ENCODE measurements at places on chromosomes 11 and 22. TPM values are rescaled to one million over a fixed set of nuclear protein-coding genes. Genes with fewer than 3 reads are reported as not detected.

The PRODH gene
- total RNA-seq: 8.4 TPM

The ANGPTL5 gene
- total RNA-seq: not detected

GRCh38 chr11:117371453-117371852, 43.8 kb downstream of the CEP164 start:
- no peaks in the 10 kb centered on the region for H3K27me3 ChIP-seq
- peaks cover 81% of the 10 kb centered on the region for H3K36me3 ChIP-seq
- H3K4me1 ChIP-seq: no peaks in the 10 kb centered on the region
- H3K27ac ChIP-seq: no peak overlapping the region

The HTR3B gene
- total RNA-seq: not detected

GRCh38 chr11:106463154-106463553, 385.7 kb downstream of the AASDHPPT start:
- no peaks in the 10 kb centered on the region for H3K27me3 ChIP-seq
- no peak overlapping the region for H3K4me3 ChIP-seq
- peaks cover 4% of the 10 kb centered on the region for H3K36me3 ChIP-seq
- no peak overlapping the region for H3K27ac ChIP-seq
- DNase-seq: no peak
- peaks cover 12% of the 10 kb centered on the region for H3K4me1 ChIP-seq

DNA sequence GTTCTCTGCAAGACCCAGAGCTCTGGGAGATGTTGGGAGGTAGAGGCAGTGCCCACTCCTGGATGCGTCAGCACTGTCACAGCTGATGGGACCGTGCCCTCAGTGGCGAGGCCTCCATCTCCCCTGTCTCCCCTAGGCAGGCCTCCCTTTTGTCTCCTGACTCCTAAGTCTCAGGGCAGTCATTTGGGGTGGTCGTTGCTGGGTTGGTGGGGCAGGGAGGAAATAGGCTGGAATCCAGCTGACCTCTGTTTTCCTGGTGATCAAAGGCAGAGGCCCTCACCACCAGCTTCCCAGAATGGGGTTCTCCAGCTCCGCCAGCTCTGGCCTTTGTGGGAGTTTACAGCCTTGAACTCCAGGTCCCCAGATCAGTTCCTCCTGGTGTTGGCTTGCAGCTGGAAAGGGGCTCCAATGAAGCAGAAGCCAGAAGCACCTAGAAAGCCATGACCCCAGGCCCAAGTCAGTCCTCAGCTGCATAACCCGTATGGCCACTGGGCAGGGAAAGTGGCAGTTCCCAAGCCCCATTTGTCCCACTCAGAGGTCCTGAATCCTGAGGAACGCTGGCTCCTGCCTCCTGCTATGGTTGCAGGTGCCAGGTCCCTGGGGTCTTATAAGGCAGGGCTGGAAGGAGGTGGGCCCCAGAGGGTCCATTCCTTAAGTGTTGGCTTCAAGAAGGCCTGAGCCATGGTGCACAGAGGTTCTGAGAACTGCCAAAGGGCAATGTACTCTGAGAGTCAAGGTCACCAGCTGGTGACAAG, 7.3 kb upstream of the FXYD2 start:
- no peaks in the 10 kb centered on the region for H3K36me3 ChIP-seq
- peak overlapping the region; percentile 66 for H3K27ac ChIP-seq
- H3K4me1 ChIP-seq: peaks cover 5% of the 10 kb centered on the region
- no peak for DNase-seq
- no peak overlapping the region for H3K4me3 ChIP-seq
- peaks cover 30% of the 10 kb centered on the region for H3K27me3 ChIP-seq

- no peak overlapping the region for H3K4me3 ChIP-seq
- H3K27me3 ChIP-seq: no peaks in the 10 kb centered on the region
- no peak overlapping the region for H3K27ac ChIP-seq
- peaks cover 12% of the 10 kb centered on the region for H3K36me3 ChIP-seq
- no peak for DNase-seq
- no peaks in the 10 kb centered on the region for H3K4me1 ChIP-seq
These were observed 293.5 kb downstream of the TBC1D22A start for GRCh38 chr22:47055921-47056320.

GRCh38 chr11:17475666-17476316, 854 bp downstream of the ABCC8 start:
- DNase-seq: no peak
- no peak overlapping the region for H3K27ac ChIP-seq
- H3K4me3 ChIP-seq: no peak overlapping the region
- no peaks in the 10 kb centered on the region for H3K36me3 ChIP-seq

GRCh38 chr22:50019316-50019715, 6.8 kb upstream of the IL17REL start:
- H3K27me3 ChIP-seq: peaks cover 3% of the 10 kb centered on the region
- H3K4me3 ChIP-seq: no peak overlapping the region
- no peaks in the 10 kb centered on the region for H3K4me1 ChIP-seq
- DNase-seq: no peak
- H3K27ac ChIP-seq: no peak overlapping the region
- H3K36me3 ChIP-seq: no peaks in the 10 kb centered on the region

The GVQW3 gene
- 1.5 TPM for total RNA-seq

DNA sequence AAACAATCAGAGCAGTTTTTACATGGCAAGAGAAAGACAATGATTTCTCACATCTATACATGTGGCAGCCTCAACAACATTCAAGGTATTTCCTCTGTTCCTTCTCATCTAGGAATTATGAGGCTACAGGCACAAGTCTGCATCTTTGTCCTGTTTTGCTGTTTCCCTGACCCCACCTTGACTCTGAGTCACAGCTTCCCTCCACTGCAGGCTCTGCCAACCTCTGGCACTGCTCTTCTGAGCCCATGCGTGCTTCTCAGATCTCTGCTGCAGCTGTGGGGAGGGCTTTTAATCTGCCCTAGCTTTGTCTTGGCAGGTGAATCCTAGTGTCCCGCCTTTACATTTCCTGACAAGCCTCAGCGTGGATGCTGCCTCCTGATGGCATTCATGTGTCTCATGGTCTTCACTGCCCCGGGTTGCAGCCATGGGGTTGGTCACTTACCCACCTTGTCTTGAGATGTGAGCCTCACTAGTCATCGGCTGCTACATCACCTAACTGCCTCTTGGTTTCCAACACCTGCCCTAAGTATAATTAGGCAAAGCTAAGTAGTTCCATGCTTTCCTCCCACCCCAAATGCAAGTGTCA, 578.5 kb downstream of the TBC1D22A start:
- H3K4me1 ChIP-seq: peaks cover 22% of the 10 kb centered on the region
- H3K27ac ChIP-seq: no peak overlapping the region
- H3K27me3 ChIP-seq: peaks cover 11% of the 10 kb centered on the region
- no peak overlapping the region for H3K4me3 ChIP-seq
- H3K36me3 ChIP-seq: peaks cover 6% of the 10 kb centered on the region

The FGF3 gene
- not detected for total RNA-seq

DNA sequence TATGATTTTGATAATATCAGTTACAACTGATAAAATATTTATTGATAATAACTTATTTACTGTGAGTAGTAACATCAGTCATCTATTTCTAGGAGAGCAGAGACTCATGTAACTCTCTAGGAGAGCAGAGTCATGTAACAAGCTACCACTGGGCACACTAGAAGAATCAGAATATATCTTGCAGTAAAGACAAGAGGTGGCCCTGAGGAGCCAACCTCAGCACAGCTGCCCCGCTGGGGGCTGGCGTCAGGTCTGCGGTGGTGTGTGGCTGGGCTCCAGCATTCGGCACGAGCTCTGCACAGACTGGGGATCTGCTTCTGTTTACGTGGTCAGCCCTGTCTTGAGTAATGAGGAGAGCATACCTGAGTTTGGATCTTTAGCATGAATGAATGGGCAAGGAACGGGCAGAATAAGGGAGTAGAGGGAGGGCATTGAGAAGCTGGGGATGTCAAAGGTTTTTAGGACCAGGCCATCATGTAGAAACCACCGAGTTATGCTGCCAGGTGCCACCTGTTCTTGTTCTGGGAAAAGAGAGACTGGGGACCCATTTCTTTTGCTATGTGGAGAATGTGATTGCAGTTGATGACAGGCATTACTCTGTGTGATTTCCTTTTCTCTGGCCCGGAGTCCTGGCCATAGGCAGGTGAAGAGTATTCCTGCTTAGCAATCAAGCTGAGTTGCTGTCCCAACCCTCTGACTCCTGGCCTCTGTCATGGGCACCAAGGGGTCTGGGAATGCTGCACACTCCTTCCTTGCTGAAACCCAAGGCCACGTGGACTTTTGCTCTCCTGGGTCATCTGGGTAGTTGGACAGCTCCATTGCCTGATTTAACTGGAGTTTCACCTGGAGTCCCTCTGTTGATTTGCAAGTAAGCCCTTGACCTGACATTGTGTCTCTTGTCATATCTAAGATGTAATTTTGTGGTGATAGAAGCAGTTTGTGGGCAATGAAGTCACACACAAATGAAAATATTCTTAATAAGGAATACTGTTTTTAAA, 50.9 kb upstream of the HEPHL1 start:
- no peaks in the 10 kb centered on the region for H3K36me3 ChIP-seq
- H3K4me1 ChIP-seq: no peaks in the 10 kb centered on the region
- no peak overlapping the region for H3K4me3 ChIP-seq
- no peak for DNase-seq

DNA sequence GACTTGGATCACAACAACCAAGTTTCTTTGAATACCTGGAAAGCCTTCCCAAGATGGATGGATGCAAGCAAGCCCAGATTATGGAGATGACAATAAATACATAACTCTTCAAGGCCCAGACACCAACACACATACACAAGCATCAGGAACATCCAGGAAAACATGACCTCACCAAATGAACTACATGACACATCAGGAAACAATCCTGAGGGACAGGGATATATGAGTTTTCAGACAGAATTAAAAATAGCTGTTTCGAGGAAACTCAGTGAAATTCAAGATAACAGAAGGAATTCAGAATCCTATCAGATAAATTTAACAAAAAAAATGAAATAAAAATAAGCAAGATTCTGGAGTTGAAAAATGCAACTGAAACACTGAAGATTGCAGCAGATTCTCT, 659.4 kb downstream of the METTL15 start:
- peaks cover 9% of the 10 kb centered on the region for H3K4me1 ChIP-seq
- H3K27ac ChIP-seq: no peak overlapping the region
- H3K27me3 ChIP-seq: no peaks in the 10 kb centered on the region
- H3K36me3 ChIP-seq: no peaks in the 10 kb centered on the region
- H3K4me3 ChIP-seq: no peak overlapping the region

DNA sequence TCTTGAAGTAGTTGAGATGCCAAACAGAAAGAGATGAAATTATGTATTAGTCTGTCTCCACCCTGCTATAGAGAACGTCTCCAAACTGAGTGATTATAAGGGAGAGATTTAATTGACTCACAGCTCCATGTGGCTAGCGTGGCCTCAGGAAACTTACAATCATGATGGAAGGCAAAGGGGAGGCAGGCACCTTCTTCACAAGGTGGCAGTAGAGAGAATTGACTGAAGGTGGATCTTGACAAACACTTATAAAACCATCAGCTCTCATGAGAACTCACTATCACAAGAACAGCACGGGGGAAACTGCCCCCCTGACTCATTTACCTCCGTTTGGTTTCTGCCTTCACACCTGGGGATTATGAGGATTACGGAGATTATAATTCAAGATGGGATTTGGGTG, 794.0 kb downstream of the CNTN5 start:
- H3K27me3 ChIP-seq: peaks cover 24% of the 10 kb centered on the region
- H3K4me1 ChIP-seq: no peaks in the 10 kb centered on the region
- peak; percentile 3 for DNase-seq
- H3K27ac ChIP-seq: no peak overlapping the region

The PATL1 gene
- 49.6 TPM for total RNA-seq

DNA sequence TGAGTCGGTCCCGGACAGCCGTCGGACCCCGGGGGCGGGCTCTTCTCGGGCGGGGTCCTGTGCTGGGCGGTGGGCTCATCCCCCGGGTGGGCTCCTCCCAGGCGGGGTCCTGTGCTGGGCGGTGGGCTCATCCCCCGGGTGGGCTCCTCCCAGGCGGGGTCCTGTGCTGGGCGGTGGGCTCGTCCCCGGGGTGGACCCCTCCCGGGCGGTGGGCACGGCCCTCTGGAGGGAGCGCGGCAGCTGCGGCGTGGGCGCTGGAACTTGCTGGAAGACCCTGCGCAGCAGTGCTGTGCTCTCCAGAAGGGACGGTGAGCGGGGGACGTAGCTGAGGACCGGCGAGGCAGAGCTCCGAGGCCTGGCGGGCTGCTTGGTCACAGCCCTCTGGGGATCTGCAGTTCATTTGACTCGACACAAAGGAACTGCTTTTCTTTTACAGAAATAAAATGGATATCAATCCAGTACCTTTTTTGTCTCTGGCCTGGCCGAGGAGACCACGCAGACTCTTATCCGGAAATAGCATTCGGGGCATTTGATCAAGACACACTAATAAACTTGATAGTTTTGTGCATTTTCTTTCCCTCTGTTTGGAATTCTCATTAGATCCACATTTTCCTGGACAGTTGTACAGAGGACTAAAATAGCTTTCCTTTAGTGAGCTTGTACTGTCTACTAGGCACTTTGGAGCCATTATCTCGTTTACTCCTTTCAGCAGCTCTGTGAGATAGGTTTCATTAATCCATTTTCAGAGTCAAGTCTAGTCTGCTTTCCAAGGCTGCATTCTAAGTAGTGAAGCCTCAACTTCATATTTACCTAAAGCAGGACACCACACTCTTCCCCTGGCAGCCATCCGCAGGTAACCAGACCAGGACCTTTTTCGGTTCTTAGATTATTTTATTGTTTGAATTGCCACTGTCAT, 812 bp downstream of the JAM3 start:
- H3K27me3 ChIP-seq: peaks cover 46% of the 10 kb centered on the region
- H3K4me1 ChIP-seq: no peaks in the 10 kb centered on the region
- H3K36me3 ChIP-seq: no peaks in the 10 kb centered on the region
- H3K4me3 ChIP-seq: no peak overlapping the region
- no peak overlapping the region for H3K27ac ChIP-seq
- no peak for DNase-seq

DNA sequence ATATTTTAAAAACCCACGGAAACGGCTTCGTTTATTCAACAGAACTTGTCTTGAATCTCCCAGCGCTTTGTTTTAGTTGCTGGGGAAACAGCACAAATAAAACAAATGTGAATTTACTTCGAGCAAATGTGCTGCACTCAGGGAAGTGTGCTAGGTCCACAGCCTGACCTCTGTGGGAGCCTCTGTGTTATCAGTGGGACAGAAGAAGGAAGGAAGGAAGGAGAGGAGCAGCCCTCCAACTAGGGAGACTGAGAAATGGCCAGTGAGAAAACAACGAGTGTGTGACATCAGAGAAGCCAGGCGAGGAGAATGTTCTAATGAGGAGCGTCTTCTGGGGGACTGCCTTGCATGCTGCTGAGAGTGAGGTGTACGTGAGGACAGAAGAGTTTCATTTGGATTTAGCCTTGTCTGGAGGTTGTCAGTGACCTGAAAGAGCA, 42.7 kb downstream of the PPP6R3 start:
- H3K4me3 ChIP-seq: no peak overlapping the region
- peaks cover 16% of the 10 kb centered on the region for H3K36me3 ChIP-seq
- no peak overlapping the region for H3K27ac ChIP-seq
- H3K4me1 ChIP-seq: peaks cover 35% of the 10 kb centered on the region

DNA sequence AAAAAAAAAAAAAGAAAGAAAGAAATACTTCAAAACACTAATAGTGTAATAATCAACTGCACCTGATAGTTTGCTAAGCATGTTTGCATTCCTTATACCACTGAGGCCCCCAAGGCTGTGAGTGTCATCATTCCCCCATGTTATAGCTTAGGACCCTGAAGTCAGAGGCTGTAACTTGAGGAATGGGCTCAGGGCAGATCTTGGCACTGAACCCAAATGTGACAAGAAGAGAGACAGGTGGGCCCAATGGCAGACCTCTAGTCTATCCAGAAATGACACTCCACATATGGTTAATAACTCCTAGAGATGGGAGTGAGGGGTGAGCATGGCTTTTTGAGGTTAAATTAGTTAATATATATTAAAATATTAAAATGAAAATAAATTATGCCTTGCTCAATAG, 13.2 kb downstream of the ZNF70 start:
- H3K4me3 ChIP-seq: no peak overlapping the region
- H3K36me3 ChIP-seq: peaks cover 5% of the 10 kb centered on the region
- no peak for DNase-seq
- no peaks in the 10 kb centered on the region for H3K4me1 ChIP-seq

- no peaks in the 10 kb centered on the region for H3K27me3 ChIP-seq
- H3K36me3 ChIP-seq: no peaks in the 10 kb centered on the region
- no peak overlapping the region for H3K27ac ChIP-seq
- no peak for DNase-seq
These were observed 14.6 kb downstream of the CCDC34 start for GRCh38 chr11:27348340-27348873.
